ENCODE measurements at places on chromosomes 1 and 21.

DNA sequence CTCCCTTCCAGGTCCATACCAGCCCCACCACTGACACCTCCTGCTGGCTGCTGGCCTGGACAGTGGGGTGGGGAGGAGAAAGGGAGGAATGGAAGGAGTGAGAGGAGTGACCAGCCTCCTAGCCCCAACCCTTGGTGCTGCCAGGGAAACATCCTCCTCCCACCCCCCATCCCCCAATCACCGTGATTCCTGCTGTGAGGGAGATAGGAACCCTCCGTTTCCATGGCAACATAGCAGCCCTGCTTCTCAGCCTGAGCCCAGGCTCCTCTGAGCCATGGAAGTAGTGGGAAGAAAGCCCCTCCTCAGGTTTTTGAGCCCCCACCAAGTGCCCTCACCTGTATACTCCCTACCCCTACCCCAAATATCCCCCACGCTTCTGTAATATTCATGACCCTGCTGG lies 44.4 kb upstream of the SCMH1 start:
- no peak for DNase-seq

GRCh38 chr21:33861125-33861524 lies 54.5 kb downstream of the ATP5PO start:
- no peak for DNase-seq

- no peak for DNase-seq
Measured at GRCh38 chr1:182087304-182087703, 25.8 kb upstream of the ZNF648 start.

DNA sequence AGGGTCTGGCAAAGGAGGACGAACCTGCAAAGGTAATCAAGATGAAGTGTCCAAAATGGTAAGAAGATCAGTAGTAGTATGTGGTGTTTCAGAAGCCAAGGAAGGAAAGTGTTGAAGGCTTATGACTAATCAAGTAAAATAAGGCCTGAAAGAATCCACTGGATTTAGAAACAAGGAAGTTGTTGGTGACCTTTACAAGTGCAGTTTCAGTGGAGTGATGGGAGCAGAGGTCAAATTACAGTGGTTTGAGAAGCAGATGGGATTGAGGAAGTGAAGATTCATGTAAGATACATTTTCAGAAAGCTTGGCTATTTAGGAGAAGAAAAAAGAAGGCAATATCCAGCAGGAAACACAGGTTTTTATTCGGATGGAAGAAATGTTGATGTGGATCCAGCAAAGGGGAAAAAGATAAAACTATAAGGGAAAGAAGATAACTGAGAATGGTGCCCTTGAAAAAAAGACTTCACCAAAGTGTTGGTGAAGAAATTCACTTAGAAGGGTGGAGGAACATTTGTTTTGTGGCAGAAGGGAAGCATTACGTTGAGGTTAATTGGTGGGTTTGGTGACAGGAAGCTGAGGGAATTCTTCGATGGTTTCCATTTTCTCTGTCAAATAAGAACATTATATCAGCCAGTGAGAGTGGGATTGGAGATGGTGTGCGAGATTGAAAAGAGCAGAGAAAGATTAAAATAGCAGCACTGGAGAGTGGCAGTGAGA lies 2.1 kb downstream of the ARMH1 start:
- DNase-seq: peak; percentile 76

GRCh38 chr1:162008799-162009198 lies 14.9 kb downstream of the OLFML2B start:
- no peak for DNase-seq
